ENCODE measurements at places on chromosomes 3 and 15. TPM values are rescaled to one million over a fixed set of nuclear protein-coding genes. Genes with fewer than 3 reads are reported as not detected.

DNA sequence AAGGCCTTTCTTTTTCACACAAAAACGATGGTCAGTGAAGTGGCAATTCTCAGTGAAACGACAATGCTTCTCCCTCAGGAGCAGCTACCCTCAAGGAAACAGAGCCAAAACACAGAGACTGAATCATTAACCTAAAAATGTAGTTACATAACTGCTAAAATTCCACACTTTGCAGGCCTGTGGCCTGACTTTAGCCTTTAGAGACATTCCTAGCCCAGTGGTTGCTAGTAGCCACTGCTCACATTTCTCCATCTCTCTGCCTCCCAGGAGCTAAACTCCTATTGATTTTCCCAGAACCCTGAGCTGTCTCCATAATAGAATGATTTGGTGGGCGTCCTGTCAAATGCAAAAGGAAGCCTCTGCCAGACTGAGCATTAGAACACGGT, 630.1 kb upstream of the KCNMB2 start:
- no peaks in the 10 kb centered on the region for H3K27me3 ChIP-seq
- no peak overlapping the region for H3K27ac ChIP-seq
- no peaks in the 10 kb centered on the region for H3K36me3 ChIP-seq
- H3K4me1 ChIP-seq = no peaks in the 10 kb centered on the region

The LRRIQ4 gene
- total RNA-seq = 0.35 TPM

The CACNA2D3 gene
- not detected for total RNA-seq

GRCh38 chr15:45048794-45049631, 26.0 kb downstream of the SORD start:
- peaks cover 40% of the 10 kb centered on the region for H3K36me3 ChIP-seq
- H3K27me3 ChIP-seq = no peaks in the 10 kb centered on the region
- H3K4me1 ChIP-seq = no peaks in the 10 kb centered on the region
- H3K27ac ChIP-seq = no peak overlapping the region
- H3K4me3 ChIP-seq = no peak overlapping the region

DNA sequence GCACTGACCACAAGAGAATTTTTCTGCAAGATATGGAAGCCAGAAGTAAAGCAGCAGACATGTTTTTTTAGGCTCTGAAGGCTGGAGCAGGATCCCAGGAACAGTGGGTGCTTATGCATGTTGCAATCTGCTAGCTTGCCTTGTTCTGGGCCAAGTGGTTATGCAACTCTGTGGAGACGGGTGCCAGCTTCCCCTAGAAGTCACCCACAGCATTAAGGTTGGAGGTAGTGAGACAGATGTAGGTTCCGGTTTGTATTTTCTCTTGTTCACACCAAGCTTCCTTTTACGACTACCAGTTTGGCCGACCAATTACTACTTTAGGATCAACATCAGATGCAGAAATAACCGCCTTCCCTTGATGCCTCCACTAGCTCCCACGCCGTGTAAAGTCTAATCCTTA, 11.1 kb downstream of the DPH3 start:
- no peak overlapping the region for H3K4me3 ChIP-seq
- no peak overlapping the region for H3K27ac ChIP-seq
- no peaks in the 10 kb centered on the region for H3K27me3 ChIP-seq
- H3K4me1 ChIP-seq = peaks cover 31% of the 10 kb centered on the region
- DNase-seq = no peak
- H3K36me3 ChIP-seq = peaks cover 10% of the 10 kb centered on the region

DNA sequence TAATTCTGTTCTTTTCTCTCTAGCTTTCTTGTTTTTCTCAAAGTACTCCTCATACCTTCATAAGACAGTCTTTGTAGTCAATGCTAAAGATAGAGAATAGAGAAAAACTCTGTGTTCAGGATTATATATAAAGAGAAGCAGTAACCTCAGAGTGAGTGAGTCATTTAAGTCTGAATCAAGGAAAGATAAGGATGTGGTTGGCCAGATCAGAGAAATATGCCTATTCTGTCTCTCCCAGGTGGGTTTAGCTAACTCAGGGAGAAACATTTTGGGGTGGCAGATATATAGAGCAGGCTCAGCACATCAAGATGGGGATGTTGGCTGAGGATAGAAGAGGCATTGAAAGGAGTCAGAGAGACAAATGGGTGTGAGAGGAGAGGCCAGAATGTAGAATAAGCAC, 31.4 kb downstream of the GTF2E1 start:
- H3K4me1 ChIP-seq = peaks cover 17% of the 10 kb centered on the region
- H3K27me3 ChIP-seq = no peaks in the 10 kb centered on the region
- H3K4me3 ChIP-seq = no peak overlapping the region
- no peak for DNase-seq
- H3K27ac ChIP-seq = no peak overlapping the region

The MED12L gene
- 3.2 TPM for total RNA-seq

GRCh38 chr15:44654858-44655257, 8.6 kb downstream of the SPG11 start:
- H3K4me3 ChIP-seq = no peak overlapping the region
- no peaks in the 10 kb centered on the region for H3K27me3 ChIP-seq
- peaks cover 16% of the 10 kb centered on the region for H3K4me1 ChIP-seq
- no peak overlapping the region for H3K27ac ChIP-seq
- peaks cover 56% of the 10 kb centered on the region for H3K36me3 ChIP-seq

DNA sequence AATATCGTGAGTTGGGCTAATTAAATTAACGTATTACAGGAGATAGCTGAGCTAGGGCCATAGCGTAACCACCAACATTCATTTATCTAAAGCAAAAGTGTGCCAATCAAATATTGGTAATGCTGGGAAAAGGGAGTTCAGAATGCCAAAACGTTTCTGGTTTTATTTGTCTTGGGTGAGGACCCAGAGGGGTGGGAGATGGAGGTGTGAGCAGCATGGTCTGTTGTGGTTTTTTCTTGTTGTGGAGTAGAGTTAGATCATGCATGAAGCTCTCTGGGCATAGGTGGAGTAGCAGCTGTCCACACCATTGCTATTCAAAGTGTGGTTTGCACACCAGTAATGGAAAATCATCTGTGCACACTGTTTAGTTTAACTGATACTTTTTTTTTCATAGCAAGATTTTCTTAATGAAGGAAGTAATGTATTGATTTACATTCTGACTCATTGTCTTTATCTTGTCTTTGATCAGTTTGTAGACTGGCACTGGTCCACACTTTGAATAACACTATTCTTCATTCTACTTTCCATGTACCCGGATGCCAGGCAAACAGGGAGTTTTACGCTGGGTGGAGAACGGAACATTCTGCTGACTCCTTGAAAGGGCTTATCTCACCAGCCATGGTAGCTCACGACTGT, 50.8 kb upstream of the CRTC3 start:
- DNase-seq = no peak
- no peaks in the 10 kb centered on the region for H3K27me3 ChIP-seq
- H3K4me3 ChIP-seq = no peak overlapping the region
- peaks cover 61% of the 10 kb centered on the region for H3K36me3 ChIP-seq

DNA sequence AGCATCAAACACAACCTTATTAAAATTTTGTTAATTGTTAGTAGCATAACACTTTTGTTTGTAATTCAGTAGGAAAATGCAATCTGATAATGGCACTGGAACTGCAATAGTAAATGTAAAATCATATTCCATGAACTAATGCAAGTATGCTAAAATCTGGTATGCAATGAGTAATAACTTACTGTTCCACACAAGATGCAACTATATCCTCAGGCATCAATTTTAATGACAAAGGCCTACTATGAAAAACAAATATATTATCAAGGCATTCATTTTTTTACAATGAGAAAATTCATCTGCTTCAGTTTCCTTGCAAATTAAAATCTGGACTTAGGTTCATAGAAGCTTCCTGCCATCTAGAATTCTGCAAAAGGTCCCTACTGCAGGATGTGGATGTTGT, 1.4 kb upstream of the NSMCE3 start:
- no peak for DNase-seq
- H3K4me1 ChIP-seq = peaks cover 43% of the 10 kb centered on the region
- no peak overlapping the region for H3K27ac ChIP-seq
- H3K27me3 ChIP-seq = peaks cover 5% of the 10 kb centered on the region
- no peak overlapping the region for H3K4me3 ChIP-seq

The CAMP gene
- not detected for total RNA-seq

- no peaks in the 10 kb centered on the region for H3K36me3 ChIP-seq
- DNase-seq = no peak
- H3K27ac ChIP-seq = no peak overlapping the region
- H3K4me3 ChIP-seq = no peak overlapping the region
- H3K4me1 ChIP-seq = peaks cover 32% of the 10 kb centered on the region
Measured at GRCh38 chr15:90358124-90359033, 6.3 kb downstream of the ZNF774 start.

- no peak for DNase-seq
- H3K27me3 ChIP-seq = no peaks in the 10 kb centered on the region
- no peaks in the 10 kb centered on the region for H3K4me1 ChIP-seq
- no peaks in the 10 kb centered on the region for H3K36me3 ChIP-seq
- no peak overlapping the region for H3K4me3 ChIP-seq
Measured at GRCh38 chr3:73511571-73512525, 112.9 kb downstream of the PDZRN3 start.

GRCh38 chr3:71537211-71537611, 46.3 kb downstream of the FOXP1 start:
- H3K4me1 ChIP-seq = peaks cover 9% of the 10 kb centered on the region
- H3K27ac ChIP-seq = no peak overlapping the region
- no peak overlapping the region for H3K4me3 ChIP-seq
- no peak for DNase-seq
- no peaks in the 10 kb centered on the region for H3K36me3 ChIP-seq

The UACA gene
- total RNA-seq = 1.0 TPM

The DLL4 gene
- total RNA-seq = 0.12 TPM

The ADAMTS7 gene
- total RNA-seq = 0.28 TPM

DNA sequence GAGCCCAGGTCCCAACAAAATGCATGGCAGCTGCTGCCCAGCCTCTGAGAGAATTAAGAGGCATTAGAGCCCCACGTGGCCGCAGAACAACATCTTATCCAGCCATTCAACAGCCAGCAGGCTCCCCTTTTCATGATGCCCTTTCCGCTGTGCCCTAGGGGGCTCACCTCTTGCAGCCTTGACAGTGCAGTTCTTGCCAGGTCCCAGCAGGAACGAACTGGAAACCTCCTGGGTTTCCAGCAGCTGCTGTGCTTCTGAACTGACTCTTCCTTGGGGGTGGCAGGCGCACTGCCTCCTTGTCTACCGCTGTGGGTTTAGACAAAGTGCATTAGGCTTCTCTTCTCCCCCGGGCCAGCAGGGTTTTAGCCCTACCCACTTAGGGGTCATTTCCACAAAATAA, 85.2 kb downstream of the FAM174B start:
- no peak for DNase-seq
- no peaks in the 10 kb centered on the region for H3K36me3 ChIP-seq
- no peak overlapping the region for H3K4me3 ChIP-seq
- H3K27me3 ChIP-seq = peaks cover 15% of the 10 kb centered on the region

DNA sequence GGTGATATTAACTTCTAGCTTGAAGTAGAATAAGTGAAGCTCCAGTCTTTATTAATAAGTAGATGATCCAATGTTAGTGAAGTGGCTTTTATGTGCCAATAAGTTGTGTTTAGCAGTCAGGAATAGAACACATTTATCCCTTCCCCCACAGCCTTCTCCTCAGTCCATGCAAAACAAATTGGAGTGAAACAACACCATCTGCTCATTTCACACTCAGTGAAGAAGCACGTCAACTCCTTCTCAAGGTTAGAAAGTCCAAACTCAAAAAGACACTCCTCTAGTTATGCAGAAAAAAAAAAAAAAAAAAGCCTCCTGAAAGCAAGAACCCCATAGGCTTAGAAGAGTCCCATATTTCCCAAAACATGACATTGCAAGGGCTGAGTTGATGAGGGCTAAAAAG, 18.0 kb upstream of the NEO1 start:
- H3K4me3 ChIP-seq = no peak overlapping the region
- H3K36me3 ChIP-seq = no peaks in the 10 kb centered on the region
- H3K4me1 ChIP-seq = no peaks in the 10 kb centered on the region

DNA sequence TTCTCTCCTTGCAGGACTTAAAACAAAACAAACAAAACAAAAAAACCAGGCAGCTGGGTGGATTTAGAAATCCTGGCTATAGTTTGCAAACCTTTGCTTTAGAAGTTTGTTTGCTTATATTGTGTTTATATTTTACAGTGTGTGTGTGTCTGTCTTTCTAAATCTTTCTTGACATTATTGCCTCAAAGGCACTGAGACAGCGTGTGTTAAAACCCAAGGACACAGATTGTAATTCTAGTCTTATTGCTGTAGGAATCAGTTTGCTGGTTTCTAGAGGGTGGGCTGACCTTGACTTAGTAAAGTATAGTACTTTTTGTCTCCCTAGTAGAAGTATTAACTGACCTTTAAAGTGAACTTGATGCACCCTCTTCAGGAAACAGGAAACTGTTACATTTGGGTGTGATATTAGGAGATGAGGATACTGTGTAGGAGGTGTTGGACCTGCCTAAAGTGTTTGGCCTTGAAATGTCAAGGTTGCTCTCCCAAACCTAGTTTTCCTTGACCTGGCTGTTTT, 71.0 kb downstream of the TCF12 start:
- H3K27me3 ChIP-seq = no peaks in the 10 kb centered on the region
- no peak for DNase-seq
- peaks cover 28% of the 10 kb centered on the region for H3K4me1 ChIP-seq
- H3K4me3 ChIP-seq = no peak overlapping the region
- H3K27ac ChIP-seq = no peak overlapping the region

Data from activated CD8-positive, alpha-beta memory T cell treated with anti-CD3 and anti-CD28 coated beads, Interleukin-2, amount 10 ng/mL, durations not matched to agents 7 days and 5 days (primary cell).